ENCODE measurements at places on chromosomes 6 and 20.

DNA sequence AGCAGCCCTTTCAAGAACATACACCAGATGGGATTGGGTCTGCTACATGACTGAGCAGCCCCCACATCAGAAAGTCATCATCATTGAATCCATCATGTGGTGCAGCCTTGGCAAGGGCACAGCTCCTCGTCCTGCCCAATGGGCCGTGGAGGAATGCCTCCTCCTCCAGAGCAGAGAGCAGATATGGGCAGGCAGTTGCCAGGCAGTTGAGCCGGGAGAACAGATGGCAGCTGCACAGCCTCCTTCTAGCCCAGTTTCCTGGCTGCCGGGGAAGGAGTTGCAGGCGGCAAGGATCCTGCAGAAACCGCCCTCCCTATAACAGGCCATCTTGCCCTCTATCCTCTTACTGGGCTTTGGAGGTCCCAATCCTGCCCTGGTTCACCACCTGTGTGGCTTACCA is 11.9 kb upstream of the ZFAND3 start:
- DNase-seq, result peak; percentile 42

GRCh38 chr20:53760025-53760441 is 166.4 kb upstream of the ZNF217 start:
- DNase-seq, result no peak

GRCh38 chr6:105592329-105592728 is 189.4 kb upstream of the PREP start:
- no peak for DNase-seq

- no peak for DNase-seq
These were observed 126.5 kb upstream of the AFDN start for GRCh38 chr6:167700199-167700598.

GRCh38 chr6:45843848-45844521 is 171.7 kb downstream of the CLIC5 start:
- peak; percentile 47 for DNase-seq

DNA sequence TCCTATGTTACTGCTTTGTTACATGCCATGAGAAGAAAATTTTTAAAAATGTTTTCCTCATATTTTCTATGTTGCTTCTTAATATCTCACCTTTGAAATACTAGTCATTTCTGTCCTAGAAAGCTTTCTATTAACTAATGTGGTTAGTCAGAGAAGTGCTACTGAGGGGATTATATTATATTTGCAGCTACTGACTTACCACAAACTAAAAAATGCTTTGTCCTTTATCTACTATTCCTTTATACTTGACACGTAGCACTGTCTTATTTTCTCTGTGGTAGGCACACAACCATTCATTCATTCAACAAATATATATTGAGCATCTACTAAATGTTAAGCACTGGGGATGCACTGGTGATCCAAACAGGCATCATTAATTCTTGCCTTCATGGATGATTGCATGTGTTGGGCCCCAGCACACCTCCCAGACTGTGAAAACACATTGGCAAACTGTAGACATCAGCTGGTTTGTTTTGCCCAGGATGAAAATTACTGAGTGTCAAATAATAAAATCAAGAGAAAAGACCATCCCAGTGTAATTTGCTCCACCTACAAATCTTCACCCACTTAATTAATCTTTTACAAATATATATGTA is 10.7 kb upstream of the MLIP start:
- no peak for DNase-seq

Measured in left hindlimb (tissue), 1 donor.